ENCODE measurements at places on chromosomes 1 and 21.

DNA sequence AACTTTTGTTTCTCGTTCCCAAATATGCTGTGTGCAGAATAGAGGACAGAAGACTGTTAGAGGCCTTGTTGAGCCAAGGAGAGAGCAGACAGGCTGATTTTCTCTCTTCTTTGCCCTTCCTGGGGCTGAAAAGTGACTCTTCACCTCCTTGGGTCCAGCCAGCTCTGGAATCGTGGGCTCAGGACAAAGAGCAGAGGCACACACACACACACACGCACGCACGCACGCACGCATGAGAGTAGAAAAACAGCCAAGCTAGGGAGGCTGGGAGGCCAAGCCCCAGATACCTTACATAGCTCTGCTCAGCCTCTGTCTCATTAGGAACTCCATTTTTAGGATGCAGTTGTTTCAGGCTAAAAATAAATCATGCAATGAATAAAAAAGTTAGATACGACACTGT, at the start of gene CASQ2:
Gene CASQ2 (minus strand): TSS at position 166 of the 400 bp plus-strand sequence. CDS start 173 bp downstream, outside the sequence.
- no peak for DNase-seq

DNA sequence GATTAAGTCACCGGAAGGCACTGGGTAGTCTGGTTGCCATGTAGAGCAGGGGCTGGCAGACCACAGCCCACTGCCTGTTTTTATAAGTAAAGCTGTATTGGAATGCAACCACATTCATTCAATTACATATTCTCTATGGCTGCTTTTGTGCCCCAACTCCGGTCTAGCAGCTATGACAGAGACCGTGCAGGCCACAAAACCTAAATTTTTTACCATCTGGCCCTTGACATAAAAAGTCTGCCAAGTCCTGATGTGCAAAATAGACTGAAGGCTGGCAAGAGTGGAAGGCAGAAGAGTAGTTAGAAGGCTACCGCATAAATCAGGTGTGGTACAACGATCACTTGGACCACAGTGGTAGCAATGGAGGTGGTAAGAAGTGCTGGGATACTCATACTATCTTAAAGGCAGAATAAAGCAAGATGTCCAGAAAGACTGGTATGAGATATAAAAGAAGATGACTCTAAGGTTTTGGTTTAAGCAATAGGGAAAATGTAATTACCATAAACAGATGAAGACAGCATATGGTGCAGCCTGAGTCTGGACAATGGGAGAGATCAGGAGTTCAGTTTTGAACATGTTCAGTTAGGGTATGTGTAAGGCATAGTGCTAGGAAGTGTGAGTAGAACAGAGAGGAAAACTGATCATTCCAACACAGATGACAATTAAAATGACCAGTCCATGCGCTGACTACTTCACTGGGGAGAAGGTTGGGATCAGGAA, 37.2 kb downstream of the EGLN1 start:
- DNase-seq = no peak

DNA sequence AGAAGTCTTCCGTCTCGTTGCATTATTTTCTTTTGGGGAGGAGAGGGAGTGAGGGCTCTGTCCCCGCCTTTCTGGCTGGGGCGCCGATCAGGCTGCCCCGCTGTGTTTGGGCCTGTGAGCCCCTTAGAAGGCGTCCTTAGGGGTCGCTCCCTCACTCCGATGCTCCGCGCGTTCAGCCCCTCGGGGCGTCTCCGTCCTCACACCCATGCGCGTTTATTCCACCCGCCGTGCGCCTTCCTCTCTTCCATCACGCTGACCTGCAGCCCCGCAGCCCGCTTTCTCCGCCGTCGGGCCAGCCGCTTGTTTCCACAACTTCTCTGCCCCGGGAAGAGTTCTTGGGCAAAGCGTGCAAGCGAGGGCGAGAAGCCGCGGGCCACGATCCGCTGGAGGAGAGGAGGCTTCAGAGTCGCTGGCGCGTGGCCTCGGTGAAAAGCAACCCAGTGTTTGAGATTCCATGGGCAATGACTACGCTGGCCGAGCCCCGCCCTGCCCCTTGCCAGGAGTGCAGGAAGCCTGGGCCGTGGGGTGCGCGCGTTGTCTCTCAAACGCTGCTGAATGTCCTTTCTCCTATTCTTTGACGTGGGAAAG, 27.7 kb downstream of the TRIM11 start:
- DNase-seq = no peak

- no peak for DNase-seq
Observed at GRCh38 chr1:119984771-119985170, 84.7 kb downstream of the NOTCH2 start.

GRCh38 chr1:201497935-201498509, 8.9 kb downstream of the CSRP1 start:
- no peak for DNase-seq

DNA sequence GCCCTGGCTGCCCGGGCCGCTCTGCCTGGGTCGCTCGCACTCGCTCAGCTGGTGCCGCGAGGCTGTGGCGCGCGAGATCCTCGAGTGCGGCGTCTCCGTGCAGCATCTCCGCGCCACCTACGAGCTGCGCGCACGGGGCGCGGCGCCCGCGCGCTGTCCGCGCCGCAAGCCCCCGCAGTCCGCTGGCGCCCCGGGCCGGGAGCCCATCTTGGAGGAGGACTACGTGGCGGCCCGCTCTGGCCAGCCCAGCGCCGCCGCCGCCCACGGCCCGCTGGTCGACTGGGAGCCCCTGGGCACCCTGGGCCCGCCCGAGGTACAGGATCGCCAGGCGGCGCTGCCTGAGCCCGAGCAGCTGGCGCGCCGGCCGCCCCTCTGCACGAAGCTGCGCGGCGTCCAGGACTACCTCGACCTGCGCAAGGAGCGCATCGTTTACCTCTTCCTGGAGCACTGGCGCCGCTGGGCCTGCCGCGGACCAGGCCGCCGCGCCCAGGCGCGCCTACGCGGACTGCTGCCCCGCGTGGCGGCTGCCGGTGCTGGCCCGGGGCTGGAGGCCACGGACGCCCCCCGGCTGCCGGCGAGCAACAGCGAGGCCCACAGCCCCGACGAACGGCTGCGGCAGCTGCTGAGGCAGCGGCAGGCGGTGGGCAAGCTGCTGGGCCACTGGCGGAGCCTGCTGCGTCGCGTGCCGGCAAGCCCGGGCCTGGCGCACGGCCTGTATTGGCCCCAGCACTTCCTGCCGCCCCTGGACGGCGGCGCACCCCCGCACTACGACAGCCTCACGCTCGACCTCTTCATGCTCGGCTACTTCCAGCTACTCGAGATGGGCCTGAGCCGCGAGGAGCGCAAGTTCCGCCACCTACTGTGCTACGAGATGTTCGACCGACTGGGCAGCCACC, 10.9 kb downstream of the TNFRSF25 start:
- DNase-seq = no peak

GRCh38 chr1:214438075-214438474, 113.3 kb downstream of the PTPN14 start:
- no peak for DNase-seq

DNA sequence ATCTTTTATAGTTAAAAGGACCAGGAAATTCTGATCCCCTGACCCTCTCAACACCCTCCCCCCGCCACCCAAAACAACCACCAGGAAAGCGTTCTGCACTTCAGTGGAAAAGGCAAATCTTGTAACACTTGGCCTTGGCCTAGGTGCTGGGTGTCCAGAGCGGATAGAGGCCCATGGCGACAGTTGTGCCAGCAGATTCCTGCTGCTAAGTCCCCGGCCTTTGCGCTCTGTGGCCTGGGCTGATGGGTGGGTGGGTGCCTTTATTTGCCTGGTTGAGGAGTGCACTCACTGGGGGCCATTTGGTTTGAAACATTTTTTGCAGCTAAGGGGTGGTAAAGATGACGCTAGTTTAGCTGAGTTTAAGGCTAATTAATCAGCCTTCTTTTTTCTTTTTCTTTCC, 127.9 kb upstream of the ERRFI1 start:
- no peak for DNase-seq

- no peak for DNase-seq
Observed at GRCh38 chr1:2080140-2080539, 29.9 kb downstream of the PRKCZ start.

DNA sequence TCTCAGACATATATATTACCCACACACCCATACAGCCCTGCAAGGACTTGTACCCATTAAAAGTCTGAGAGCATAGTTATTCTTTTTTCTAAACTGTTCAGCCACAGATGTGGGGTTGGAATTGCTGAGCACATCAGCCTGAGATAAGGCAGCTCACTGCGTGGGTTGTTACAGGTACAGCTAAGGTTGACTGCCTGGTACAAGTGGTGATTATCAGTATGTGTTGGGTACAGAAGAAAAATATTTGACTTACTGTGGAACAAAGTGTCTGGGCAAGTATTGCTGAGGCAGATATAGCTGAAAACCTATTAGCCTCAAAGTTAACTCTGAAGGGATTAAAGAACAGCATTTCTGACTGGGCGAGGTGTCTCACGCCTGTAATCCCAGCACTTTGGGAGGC, 5.0 kb downstream of the STX12 start:
- no peak for DNase-seq

DNA sequence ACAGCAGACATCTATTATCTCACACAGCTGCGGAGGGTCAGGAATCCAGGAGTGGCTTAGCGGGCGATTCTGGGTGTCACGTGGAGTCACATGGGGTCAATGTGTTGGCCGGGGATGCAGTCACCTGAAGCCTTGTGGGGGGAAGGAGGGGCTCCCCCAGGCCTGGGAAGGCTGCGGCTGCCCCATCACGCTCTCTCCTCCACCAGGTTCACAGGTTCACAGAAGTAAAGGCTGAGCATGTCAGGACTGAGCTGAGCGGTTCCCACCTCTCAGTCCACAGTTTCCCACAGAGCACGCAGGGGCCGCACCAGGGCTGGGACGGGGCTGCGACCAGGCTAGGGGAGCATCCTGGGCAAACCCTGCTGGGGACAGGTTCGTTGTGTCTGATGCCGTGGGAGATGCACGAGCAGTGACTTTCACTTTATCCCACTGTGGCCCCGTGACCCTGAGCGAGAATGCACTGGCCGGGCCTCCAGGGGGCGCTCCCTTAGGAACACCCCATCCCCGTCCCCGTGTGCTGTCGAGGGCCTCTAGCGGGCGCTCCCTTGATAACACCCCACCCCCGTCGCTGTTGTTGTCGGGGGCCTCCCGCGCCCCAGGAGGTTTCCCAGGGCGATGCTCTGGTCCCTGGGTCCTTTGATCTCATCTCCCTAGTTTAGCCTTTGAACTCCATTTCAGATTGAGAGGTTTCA, 73.2 kb upstream of the TRAPPC10 start:
- no peak for DNase-seq

- DNase-seq = no peak
Observed at GRCh38 chr1:242081446-242081845, 82.5 kb upstream of the MAP1LC3C start.

- no peak for DNase-seq
Observed at GRCh38 chr1:227844320-227845146, 29.1 kb downstream of the PRSS38 start.

DNA sequence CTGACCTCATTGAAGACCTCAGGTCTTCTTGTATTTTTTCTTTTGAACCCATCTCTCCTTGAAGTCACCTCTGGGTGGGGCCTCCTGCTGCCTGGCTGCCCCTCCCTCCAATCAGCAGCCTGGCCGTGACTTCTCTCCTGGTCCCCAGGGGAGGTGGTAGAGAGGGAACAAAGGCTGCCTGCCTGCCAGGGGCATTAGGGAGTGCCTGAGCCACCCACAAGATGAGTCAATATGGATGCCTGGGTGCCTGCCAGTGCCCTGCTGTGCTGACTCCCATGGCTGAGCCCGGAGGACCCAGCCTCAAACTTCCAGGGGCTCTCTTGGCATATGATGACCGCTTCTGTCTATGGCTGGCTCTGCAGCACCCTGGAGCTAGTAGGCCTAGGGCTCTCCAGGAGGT, 5.3 kb upstream of the CDCP2 start:
- no peak for DNase-seq

DNA sequence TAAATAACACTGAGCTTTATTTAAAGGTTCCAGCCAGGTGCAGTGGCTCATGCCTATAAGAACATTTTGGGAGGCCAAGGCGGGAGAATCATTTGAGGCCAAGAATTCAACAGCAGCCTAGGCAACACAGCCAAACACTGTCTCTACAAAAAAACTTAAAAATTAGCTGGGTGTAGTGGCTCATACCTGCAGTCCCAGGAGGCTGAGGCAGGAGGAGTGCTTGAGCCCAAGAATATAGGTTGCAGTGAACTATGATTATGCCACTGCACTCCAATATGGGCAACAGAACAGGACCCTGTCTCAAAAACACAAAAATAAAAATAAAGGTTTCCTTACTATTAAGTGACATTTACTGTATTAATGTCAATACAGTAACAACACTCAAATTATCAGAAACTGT, 2.1 kb downstream of the TAF12 start:
- no peak for DNase-seq

DNA sequence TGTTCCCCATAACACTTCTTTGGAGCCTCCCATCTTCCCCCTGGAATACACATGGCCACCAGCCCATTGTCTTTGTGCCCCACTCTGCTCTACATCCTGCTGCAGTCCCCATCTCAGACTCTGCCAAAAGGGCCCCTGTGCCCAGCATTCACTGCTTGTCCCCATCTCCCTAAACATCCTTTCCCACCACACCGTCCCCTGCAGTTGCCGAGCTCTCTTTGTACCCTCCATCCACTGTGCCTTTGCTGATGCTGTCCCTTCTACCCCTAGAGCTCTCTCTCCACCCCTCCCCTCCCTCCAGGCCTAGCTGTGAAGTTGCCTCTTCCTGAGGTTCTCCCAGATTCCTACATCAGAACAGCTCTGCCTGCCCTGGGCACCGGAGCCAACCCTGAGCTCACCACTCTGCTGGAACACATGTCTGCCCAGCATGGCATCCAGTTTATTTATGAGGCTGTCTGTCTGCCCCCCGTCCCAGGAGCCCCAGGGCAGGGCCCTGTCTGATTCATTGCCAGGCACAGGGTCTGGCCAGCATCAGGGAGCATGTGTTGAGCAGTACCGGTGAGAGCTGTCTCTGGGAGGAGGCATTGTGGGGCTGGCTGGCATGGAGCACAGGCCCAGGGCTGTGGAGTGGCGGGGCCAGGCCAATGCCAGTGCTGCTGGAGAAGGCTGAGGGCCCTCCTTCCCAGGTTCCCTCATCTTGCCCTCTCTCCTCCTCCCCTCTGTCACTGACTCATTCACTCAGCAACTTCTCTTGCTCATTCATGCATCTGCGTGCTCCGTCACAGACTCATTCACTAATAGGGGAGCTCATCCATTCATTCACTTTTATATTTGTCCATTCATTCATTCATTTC, 28.8 kb downstream of the EDN2 start:
- peak; percentile 81 for DNase-seq

- no peak for DNase-seq
Observed at GRCh38 chr1:9714257-9714718, 62.8 kb downstream of the PIK3CD start.

DNA sequence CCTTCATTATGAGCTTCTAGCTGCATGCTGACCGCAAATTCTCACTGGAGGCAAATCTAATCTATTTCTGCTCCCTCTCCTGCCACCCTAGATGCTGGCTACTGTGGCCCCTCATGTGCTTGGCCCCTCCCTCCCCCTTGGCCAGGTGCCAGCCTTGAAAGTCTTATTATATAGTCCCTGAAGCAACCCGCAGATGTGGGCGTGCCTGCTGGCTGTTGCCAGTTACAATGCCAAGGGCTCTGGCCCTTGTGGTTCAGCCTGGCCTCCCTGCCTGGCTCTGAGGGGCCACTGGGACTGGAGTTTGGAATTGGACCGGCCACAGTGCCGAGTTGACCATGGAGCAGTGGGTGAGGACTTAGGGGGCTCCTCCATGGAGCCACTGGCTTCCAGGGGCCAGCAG, 78.9 kb upstream of the ACTRT2 start:
- no peak for DNase-seq

Data from cerebellar nuclear complex (tissue), 1 donor.